ENCODE measurements at places on chromosomes 3 and 15.

DNA sequence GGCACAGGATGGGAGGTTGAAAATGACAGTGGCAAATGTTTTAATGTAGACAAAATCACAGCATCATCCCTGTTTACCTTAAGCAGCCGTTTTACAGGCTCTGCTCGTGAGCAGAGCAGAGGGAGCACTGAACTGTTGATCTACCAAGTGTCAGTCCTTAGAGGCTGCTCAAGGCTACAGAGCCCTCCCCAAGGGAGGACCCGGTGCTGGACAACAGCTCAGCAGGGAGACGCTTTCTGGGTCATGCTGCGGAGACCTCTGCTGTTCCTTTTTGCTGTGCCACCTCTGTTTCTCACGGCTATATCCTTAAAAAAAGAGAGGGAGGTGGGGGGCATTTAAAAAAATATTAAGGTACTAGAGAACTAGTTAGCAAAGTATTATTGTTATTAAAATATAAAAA, 400.2 kb downstream of the GABRB3 start:
- no peak for DNase-seq

GRCh38 chr3:144770281-144770680, 798.7 kb downstream of the DIPK2A start:
- DNase-seq, result no peak

- DNase-seq, result no peak
Observed at GRCh38 chr3:179260949-179261765, 10.2 kb upstream of the KCNMB3 start.

DNA sequence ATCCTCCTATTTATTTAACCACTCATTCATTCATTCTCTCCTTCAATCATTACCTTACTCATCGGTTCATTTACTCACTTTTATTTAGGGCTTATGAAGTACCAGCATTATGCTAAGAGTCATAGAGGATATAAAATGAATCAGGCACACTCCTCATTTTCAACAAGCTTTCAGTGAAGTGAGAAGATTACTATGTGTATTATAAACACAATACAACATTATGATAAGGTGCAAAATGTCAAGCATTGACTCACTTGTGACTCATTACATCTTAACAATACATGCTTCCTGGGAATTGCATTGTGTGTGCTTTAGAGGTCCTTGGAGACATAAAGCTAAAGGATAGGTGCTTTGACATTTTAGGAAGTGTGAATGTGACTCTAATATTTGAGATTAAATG, 60.4 kb downstream of the PLAAT1 start:
- no peak for DNase-seq

DNA sequence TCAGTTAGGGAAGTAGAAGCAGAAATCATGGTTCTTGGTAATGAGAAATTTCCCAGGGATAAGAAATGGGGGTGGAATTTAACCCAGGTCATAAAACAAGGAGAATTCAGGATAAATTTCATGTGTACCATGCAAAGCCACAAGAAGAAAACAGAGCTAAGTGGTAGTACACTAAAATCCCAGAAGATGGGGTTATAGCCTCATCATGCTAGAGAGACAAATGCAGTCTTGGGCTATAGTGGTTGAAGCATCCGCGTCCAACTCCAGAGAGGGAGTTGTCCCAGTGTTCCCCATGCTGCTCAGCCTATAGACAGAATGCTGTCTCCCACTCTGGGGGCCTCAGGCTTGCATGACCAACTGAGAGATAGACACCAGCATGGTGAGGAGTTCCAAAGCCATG, 36.2 kb upstream of the CLRN1 start:
- DNase-seq, result no peak

DNA sequence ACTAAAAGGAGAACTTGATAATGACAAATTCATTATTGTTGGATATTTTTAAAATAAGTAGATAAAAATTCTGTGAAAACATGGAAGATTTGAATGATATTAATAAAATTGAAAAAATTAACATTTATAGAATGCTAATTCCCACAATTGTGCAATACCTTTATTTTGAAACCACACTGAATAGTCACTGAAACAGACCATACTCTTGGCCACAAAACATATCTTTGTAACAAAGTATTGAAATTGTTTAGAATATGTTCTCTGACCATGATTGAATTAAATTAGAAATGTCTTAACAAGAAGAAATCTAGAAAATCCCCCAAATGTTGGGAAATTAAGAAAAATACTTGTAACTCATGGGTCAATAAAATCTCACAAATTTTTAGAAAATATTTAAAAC, 49.2 kb downstream of the ARHGAP11B start:
- no peak for DNase-seq

- DNase-seq, result no peak
Observed at GRCh38 chr3:115082260-115082659, 64.8 kb downstream of the ZBTB20 start.

DNA sequence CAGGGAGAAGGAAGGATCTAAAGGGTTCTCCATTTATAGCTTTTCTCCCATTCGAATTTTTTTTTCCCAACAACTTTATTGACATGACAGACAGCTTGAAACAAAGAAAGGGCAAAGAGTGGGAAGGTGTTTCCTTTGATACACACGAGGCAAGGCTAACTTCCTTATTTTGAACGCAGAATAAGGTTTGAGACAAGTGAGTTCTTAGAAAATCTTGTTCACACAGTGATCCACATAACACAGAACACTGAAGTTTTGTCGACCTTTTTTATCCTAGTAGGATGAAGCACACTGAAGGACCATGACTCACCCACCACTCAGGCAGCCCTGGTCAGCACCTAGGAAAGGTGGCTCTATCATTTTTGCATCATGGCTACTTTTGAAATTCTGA, 425.8 kb upstream of the MDFIC2 start:
- DNase-seq, result no peak

GRCh38 chr3:143478115-143478693, 358.6 kb downstream of the CHST2 start:
- DNase-seq, result no peak

GRCh38 chr3:100097919-100098783, 16.1 kb downstream of the FILIP1L start:
- DNase-seq, result no peak

GRCh38 chr3:129230311-129231019, 18.9 kb upstream of the COPG1 start:
- DNase-seq, result peak; percentile 51

DNA sequence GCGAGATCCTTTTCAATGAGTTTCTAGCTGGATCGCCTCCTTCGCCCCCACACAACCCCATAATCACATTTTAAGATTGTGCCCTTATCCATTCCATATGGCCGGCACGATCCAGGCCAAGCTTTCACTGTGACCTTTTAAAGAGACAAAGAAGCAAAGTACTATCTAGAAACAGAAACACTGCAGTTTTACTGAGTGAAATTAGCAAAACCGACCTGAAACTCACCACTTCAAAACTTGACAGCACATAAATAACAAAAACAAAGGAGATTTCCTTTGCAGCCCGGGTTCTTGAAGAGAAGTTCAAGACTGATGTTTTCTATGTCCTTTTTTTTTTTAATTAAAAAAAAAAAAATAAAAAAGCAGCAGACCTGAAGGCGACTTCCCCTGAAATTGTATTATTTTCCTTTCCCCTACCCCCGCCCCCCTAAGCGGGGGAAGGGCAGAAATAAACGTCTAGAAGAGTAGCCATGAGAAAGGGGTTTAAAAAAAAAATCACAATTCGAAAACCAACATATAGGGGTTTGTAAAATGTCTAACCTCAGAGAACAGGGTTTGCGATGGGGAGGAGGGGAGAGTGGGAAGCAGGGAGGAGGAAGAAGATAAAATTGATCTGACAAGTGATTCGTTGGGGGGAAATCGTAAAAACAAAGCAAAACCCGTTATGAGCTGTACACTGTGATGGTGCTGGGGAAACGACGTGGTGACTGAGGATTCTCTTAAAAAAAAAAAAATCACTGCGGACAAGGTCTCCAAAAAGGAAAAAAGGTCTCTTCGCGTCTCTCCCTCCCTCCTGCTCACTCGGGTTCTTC, 1.5 kb downstream of the SATB1 start:
- no peak for DNase-seq

GRCh38 chr3:44920081-44920480, 45.7 kb downstream of the TGM4 start:
- no peak for DNase-seq

- DNase-seq, result no peak
Observed at GRCh38 chr3:142915636-142916035, 26.8 kb upstream of the PCOLCE2 start.

- peak; percentile 34 for DNase-seq
Observed at GRCh38 chr15:63895194-63895593, 61.4 kb upstream of the HERC1 start.

- no peak for DNase-seq
Observed at GRCh38 chr3:195261925-195262324, 9.0 kb downstream of the XXYLT1 start.

Data from NK-92 treated with Interleukin-12 subunit alpha and Interleukin-12 subunit beta, amount 100 ng/mL, for 24 hours (cell line).